ENCODE measurements at places on chromosomes 4 and X.

- DNase-seq: no peak
Measured at GRCh38 chr4:99324979-99325378, 3.8 kb upstream of the ADH1B start.

GRCh38 chr4:24212642-24213041 lies 322.8 kb upstream of the PPARGC1A start:
- DNase-seq: no peak

DNA sequence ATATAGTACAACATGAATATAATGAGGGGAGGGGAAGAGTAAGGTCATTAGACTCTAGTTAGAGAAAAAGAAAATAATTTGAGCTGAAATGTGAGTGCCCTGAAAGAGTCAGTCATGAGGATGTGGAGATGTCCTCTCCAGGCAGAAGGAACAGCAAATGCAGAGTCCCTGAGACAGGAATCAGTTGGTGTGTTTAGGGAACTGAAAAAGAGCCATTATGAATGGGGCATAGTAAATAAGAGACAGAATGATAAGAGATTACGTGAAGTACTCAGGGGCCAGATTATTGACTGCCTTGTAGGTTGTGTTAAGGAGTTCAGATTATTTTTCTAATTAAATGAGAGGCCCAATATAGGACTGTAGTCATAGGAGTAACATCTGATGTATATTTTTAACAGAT lies 147.0 kb downstream of the PDLIM5 start:
- no peak for DNase-seq

DNA sequence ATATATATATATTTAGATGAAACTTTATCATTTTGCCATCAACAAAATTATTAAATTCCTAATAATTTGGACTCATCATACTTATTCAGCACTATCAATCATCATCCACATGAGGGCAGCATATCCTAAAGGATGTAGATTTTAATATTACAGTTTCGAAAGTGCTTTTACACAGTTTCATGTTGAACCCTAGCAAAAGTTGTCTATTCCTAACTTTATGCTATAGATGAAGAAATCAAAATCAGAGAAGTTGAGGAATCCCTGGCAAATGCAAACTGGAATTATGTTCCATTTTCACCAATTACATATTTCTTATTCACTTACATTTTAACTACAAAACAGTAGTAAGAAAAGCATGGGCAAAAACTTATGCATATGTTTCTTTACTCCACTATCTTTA lies 36.6 kb upstream of the UGT2A1 start:
- no peak for DNase-seq

- no peak for DNase-seq
Measured at GRCh38 chr4:140744421-140744820, 11.8 kb downstream of the TBC1D9 start.

- DNase-seq: no peak
Measured at GRCh38 chr4:53307819-53308780, 57.8 kb downstream of the SCFD2 start.

- no peak for DNase-seq
Measured at GRCh38 chr4:77092975-77093374, 17.2 kb upstream of the CCNI start.

- DNase-seq: no peak
Measured at GRCh38 chr4:153652051-153652784, 31.9 kb upstream of the TLR2 start.

DNA sequence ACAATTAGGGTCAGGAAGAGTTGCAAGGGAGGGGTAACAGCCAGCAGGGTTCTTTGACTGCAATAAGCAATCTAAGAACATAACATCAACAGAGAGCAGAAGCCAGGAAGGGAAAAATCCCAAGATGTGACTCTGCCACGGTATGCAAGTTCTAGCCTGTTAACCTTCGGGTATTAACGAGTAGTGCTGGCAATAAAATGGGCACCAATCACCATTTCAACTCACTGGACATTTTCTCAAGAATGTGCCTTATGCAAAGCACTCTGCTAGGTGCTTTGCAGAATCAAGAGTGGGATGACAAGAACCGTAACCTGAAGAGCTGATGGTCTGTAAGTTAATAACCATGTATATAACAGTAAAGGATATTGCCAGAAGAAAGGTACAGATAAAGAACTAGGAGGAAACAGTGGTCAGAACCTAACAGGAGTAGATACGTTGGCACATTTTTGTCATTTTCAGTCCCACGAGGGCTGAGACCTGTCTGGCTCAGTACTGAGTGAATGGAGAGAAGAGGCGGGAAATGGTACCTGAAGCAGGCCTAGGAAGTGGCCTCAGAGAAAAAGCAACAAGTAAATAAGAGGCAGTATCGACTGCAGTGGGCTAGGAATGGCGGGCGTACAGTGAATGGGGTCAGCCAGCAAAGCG lies 2.7 kb downstream of the ELOVL6 start:
- DNase-seq: no peak

GRCh38 chrX:3713937-3714434 lies 537 bp upstream of the PRKX start:
- DNase-seq: no peak

- DNase-seq: no peak
Measured at GRCh38 chrX:66602381-66602938, 36.4 kb downstream of the EDA2R start.

DNA sequence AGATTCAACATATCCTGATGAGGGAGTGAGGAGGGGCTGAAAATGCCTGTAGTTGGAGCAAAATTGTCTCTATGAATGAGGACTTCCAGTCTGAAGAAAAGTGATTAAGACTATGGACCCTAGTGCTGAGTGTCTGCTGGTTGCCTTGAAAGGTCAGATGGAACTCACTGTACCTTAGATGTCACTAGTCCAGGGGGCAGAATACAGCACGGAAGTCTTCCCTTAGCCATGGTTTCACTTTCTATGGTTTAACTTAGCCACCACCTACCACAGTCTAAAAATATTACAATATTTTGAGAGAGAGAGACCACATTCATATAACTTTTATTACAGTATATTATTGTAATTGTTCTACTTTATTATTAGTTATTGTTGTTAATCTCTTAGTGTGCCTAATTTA lies 223.1 kb downstream of the FMR1NB start:
- DNase-seq: no peak

DNA sequence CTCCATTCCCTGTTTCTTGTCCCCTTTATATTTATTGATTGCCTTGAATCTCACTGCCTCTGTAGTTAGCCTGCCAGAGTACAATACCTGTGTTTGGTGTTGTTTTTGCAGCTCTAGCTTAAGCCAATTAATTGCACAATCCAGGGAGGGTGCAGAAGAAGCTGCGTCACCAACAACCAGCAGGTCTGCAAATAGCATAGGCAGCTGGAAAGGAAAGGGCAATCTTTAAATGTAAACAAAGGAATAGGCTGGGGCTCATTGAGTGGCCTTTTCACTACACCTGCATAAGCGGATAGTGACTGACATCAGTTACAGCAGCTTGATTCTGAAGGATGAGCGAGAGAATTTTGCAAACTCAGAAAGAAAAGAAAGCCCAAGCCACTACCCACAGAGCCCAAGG lies 106.8 kb upstream of the RAI2 start:
- DNase-seq: no peak

GRCh38 chrX:9903146-9903545 lies 64.0 kb upstream of the CLDN34 start:
- DNase-seq: no peak

DNA sequence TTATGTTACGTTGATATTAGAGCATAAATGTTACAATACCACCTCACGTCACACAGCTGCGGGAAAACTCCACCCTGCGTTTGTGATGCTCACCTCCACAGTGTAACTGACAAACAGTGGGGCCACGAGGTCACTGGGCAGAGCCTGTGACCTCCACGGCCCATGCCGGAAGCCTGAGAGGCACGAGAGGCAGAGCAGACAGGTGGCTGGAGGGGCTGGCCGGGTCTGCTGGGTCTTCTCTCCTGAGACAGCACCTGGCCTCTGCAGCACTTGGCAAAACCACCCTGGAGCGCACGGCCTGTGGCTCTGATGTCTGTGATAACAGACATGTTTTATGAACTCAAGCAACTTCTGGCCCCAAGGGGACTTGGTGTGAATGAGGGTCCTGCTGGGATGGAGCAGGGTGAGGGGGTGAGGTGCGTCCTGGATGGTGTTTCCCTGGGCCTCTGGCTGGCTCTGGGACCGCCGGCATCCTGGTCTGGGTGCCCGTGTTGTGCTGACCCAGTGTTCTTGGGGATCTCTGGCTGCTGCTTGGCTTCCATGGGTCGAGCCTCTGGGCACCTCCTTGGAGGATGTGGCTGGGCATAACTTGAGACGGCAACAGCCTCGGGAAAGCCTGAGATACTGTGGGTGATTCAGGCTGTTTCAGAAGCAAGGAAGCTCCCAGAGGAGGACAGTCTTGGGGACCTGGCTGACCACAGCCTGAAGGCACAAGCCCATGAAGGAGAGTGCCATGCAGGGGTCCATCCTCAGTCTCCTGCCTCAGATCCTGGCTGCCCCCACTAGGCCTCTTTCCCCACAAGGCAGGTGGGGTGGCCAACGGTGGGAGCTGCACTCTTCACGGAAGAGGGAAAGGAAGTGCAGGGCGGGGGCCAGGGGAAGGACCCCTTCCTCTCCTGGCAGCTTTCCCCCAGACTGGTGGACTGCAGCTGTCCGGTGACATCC lies 19.7 kb downstream of the RNF212 start:
- no peak for DNase-seq

- no peak for DNase-seq
Measured at GRCh38 chrX:154355776-154356140, 18.7 kb downstream of the FLNA start.

GRCh38 chr4:62394766-62395165 lies 1194.6 kb downstream of the ADGRL3 start:
- DNase-seq: no peak

DNA sequence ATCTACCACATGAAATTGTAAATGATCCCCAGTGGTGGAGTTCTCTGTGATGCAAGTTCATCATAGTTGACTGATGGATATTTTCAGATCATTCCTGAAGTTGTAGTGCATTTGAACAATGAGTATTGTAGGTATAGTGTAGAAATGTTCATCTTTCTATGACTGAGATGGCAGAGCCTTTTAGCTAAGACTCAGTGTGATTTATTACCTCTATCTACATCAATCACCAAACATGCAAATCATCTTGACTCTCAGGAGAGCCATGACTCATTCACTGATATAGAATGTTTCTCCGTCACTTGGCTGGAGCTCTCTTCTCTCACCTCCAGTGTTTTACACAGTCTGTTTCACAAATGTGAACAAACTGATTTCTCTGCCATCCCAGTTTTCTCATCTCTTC lies 392.6 kb downstream of the IL1RAPL1 start:
- no peak for DNase-seq

GRCh38 chrX:152070144-152070543 lies 68.2 kb downstream of the MAGEA10 start:
- no peak for DNase-seq

GRCh38 chr4:81891005-81891996 lies 419.6 kb upstream of the RASGEF1B start:
- DNase-seq: no peak

DNA sequence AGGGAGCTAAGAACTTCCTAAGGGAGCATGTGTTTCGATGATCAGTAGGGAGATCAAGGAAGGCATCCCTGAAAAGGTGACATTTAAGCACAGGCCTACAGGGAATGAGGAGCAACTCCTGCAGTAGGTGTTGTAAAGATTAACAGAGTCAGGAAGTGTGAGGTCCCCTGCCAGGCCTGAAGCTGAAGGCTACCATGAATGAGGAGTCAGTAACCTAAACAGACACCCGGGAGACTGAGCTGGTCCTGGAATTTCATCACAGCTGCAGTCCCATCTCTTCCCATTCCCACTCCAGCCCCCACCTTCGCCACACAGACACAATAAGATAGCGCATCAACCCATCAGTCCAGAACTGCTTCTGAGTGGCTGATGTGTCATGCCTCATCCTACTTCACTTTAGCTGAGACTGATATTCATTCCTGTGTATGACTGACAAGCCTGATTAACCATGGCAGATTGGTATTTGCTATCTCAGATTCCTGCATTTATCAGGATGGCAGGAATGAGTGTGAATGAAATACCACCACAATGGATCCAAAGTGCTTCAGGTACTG lies 27.0 kb upstream of the EFNB1 start:
- DNase-seq: no peak

- DNase-seq: no peak
Measured at GRCh38 chr4:177810220-177810619, 368.0 kb upstream of the AGA start.

DNA sequence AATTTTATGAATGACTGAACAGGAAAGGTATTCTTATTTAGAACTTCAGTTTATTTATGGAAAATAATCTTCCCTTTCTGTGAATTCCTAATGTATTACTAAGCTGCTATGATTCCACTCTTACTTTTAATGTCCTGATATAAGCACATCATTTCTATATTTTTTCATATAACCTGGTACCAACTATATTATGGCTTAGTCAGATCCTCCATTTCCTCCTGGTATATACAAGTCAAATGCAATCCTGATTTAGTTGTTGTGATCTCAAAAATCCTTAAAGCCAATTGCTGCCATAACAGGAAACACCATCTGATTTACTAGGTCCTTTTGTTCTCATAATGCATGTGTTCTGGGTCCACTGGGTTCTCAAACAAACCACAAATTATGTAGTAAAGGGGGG lies 26.8 kb downstream of the TRMT2B start:
- no peak for DNase-seq

DNA sequence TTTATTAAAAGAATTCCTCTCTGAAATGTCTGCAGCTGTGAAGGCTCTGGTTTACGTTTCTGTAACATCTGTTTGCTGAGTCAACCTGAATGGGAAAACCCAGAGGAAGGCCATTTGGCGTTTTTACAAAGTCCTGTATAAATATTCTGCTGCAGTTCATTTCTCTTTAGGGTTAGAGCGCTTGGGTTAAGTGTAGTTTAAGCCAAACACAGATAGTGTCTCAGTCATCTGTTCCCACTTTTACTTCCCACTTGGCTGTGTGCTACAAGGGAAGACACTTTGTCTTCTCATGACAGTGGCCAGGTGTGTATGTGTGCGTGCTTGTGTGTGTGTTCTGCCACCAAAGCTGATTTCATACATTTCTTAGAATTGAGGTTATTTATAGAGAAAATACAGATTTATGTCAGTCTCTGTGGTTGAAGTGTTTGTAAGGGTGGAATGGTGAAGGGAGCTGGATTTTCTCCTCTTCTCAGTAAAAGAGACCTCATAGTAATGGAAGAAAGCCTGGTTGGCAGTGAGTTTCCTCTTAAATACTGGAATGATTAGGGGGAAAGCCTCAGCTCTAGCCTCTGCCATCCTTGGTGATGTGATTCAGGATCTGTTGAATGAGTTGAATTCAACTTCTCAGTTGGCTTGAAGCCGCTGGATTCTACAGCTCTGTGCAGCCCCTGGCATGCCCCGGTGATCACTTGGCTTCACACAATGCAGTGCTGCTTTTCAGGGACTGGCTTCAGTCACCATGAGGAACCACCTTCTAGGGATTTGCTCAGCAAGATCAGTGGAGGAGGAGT lies 50.6 kb downstream of the JADE1 start:
- no peak for DNase-seq

DNA sequence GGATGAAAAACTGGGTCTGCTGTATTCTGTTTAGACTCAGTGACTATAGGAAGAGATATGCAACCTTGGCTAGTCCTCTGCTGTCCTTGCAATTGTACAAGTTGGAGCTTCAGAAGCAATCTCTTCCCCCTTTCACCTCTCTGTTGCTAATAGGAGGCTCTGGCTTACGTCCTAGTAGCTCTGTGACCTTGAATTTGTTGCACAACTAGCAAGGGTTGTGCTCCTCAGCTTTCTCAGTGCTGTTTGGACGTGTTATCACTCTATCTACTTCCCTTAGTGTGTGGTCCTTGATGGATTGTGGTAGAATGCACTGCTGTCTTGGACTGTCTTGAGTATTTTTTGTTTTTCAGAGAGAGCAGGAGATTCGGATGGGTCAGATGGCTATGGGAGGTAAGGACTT lies 3.4 kb upstream of the ITGB1BP2 start:
- no peak for DNase-seq
